ENCODE measurements at places on chromosomes 2 and 18. TPM values are rescaled to one million over a fixed set of nuclear protein-coding genes. Genes with fewer than 3 reads are reported as not detected.

DNA sequence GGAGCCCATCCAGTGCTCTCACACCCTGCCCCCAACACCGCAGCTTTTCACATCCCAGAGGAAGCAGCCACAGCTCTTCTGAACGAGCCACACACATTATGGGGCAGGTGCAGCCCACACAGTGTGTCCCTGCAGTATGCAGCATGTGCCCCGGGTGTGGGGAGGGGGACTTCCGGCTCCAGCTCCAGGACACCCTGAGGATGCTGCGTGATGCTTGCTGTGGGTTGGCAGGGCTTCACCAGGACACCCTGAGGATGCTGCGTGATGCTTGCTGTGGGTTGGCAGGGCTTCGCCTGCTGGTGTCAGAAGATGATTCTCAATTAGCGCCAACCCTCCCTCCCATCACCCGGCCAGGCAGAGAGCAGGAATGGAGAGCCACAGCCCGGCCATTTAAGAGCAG is 193.9 kb downstream of the EIPR1 start:
- DNase-seq, result no peak
- H3K27me3 ChIP-seq, result no peaks in the 10 kb centered on the region
- H3K27ac ChIP-seq, result no peak overlapping the region
- H3K36me3 ChIP-seq, result peaks cover 4% of the 10 kb centered on the region
- no peak overlapping the region for H3K4me3 ChIP-seq

DNA sequence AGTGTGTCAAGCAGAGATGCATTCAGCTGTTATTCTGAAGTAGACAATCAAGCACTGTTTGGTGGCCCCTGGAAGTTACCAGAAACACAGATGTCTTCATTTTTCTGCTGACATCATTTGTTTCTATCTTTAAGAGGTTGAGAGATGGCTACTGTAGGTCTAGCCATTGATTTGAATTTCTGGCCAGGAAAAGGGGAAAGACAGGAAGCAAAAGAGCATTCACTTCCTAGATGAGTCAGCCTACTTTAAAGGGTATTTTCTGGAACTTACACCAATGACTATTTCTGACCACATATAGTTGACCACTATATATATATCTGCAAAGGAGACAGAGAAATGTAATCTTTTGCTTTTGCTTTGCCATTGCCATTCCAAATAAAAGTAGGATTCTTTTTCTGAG is 900.1 kb upstream of the SOX11 start:
- H3K4me3 ChIP-seq, result no peak overlapping the region
- H3K36me3 ChIP-seq, result no peaks in the 10 kb centered on the region
- DNase-seq, result no peak
- no peak overlapping the region for H3K27ac ChIP-seq

Gene AMER3
- 0.23 TPM for polyA plus RNA-seq

Gene NCL
- polyA plus RNA-seq, result 273 TPM

Gene ASXL3
- under 0.01 TPM for polyA plus RNA-seq

Measured in sigmoid colon (tissue), 7 donors.